GOT3 (cell line): ENCODE measurements at places on chromosomes 2 and 18.

GRCh38 chr2:39154944-39155343 is 34.1 kb upstream of the SOS1 start:
- no peak for DNase-seq

DNA sequence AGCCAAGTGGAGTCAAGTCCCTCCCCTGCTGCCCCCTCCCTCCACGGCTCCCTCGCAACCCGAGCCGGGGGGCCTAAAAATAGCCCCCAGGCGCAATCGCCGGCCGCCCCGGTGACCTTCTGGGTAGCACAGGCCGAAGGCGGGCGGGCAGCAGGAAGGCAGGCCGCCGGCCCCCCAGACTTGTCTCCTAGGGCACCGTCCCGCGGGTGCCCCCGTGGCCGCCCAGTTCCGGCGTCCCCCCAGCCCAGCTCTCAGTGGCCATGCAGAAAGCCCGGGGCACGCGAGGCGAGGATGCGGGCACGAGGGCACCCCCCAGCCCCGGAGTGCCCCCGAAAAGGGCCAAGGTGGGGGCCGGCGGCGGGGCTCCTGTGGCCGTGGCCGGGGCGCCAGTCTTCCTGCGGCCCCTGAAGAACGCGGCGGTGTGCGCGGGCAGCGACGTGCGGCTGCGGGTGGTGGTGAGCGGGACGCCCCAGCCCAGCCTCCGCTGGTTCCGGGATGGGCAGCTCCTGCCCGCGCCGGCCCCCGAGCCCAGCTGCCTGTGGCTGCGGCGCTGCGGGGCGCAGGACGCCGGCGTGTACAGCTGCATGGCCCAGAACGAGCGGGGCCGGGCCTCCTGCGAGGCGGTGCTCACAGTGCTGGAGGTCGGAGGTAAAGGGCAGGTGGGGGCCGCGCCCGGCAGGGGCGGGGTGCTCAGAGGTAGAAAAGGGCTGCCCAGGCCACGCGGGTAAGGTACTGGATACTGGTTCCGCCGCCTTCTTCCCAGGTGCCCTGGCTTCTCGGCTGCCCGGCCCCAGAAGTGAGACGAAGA is at the start of gene SPEG:
Gene SPEG, plus strand, starts transcription at position 126 of the 808 bp plus-strand sequence. Its CDS starts 135 bp downstream, at position 261.
- DNase-seq: no peak

- no peak for DNase-seq
Measured at GRCh38 chr18:22168360-22168921, 948 bp upstream of the GATA6 start.

DNA sequence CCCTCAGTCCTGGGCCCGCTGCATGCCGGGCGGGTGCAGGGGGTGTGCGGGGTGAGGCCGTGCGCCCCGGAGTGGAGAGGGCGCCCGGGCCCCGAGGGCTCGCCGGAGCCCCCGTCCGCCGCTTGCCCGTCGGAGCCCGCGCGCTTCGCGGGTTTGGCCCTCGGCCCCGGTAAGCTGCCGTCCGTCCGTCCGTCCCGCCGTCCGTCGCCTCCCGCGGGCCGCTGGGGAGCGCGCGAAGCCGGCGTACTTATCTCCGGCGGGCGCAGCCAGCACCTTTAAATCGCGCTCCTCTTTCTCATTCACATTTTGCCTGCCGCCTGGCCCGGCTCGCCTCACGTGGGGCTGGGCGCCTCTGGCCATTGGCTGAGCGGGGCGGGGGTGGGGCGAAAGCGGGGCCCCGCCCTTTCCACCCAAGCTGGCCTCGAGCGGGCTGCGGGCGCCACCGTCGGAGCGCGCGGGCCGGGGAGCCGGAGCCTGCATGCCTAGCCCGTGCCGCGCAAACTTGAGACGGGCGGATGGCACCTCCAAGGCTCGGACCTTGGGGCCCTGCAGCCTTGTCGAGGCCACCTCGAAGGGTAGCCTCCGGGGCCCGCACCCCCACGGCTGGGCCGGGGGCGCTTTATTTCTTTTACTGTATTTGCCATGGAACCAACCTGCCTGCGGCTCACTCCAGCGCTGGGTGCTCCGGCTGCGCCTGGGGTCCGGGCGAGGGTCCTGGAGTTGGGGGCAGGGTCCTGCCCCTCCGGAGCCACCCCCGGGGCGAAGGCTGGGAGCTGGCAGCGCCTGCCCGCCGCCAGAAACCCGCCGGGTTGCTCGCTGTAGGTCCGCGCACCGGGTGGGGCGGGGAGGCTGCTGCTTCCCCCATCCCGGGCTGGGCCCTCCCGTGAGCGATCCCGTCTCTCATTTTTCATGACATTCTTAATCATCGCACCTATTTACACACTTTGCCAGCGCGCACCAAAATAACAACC is at the start of gene GBX2:
Gene GBX2, minus strand, starts transcription at position 277 of the 971 bp plus-strand sequence. CDS start 415 bp downstream, outside the sequence.
- no peak for DNase-seq

DNA sequence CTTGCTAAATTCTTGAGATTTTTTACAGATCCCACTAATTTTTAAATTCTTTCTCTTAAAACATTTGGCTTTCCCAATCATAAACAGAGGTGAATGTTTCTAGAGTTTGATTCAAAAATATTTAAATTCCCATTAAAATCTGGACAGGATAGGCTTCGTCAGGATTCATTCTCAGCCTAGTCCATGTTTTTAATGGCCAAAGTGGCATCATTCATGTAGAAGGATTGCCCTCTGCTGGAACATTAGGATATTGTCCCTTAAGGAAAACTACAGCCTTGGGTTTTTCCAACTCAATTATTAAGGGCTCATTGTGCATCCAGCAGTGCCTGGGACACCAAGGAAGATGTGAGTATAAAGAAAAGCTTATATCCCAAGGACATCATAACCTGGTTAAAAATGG is 71.7 kb downstream of the TPGS2 start:
- DNase-seq: no peak

DNA sequence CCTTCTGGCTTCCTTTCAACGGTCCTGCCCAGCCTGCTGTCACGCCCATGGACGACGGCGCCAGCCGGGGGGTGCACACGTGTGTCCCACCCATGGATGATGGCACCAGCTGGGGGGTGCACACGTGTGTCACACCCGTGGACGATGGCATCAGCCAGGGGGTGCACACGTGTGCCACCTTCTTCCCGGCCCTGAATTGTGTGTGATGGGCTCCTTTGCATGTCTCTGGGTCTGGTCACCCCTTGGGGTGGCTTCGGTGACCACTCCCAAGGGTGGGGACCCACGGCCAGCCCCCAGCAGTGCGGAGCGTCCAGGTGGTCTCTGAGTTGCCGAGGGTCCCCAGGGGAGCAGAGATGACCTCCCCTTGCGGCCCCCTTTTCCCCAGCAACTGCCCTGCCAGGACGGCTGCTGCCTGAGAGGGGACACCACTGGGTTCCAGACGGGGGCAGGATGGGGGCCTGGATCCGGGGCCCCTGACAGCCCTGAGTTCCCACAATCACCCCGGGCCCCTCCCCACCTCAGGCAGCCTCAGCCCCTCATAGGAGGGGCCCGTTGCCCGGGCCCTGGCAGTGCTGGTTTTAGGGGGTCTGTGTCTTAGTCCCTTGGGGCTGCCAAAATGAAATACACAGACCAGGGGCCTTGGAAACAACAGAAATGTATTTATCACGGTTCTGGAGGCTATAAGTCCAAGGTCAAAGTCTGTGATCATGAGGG is 9.4 kb downstream of the NEU4 start:
- no peak for DNase-seq

DNA sequence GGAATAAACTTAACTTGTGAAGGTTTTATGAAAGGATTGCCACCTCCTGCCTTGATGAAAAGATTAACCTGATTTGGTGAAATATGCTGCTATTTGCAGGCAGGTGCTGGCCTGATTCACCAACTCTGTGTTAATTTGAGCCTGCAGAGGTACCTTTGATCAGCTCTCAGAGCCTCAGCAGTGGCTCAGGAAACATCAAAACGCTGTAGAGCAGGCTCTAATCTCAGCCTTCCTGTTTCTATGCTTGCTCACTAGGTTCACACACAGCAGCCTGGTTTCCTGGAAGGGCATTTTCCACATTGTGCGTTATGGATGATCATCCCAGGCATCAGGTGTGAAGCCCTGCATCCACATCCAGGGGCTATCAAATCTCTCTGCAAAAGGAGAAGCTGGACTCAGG is 16.9 kb downstream of the TGIF1 start:
- no peak for DNase-seq

DNA sequence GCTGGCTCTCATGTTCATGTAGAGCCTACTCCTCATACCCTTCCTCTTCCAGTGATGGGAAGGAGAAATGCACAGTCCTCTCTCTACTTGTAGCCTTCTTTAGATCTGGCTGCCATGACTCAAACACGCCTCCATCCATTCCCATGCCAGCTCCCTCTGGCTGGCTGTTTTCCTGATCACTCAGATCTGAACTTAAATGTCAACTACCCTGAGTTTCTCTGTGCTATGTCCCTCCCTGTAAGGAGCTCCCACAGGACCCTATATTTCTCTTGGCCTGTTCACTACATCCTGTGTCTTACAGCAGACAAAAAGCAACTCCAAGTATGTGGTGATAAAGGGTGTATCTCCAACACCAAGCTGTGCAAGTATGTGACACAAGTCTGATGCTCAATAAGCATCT is 152.4 kb downstream of the TCF4 start:
- DNase-seq: no peak

DNA sequence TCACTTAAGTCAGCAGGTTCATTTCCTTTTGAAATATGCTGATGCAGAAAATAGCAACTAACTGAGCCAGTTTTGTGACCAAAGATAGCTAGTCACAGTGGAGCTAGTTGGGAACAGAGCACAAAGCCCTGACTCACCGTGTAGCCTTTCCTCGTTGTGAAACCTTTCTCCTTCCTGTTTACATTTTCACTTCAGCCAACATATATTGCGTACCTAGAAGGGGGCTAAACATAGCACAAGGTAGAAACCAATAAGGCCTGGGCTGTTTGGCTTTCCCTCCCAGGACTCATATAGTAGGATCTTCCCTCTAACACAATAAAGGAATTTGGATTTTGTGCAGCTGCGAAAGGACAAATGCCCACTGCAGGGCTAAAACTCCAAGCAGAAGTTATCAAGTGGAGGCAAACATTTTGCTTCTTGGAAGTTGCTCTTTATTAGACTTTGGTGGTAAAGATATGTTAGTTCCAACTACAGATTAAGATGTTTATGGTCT is 24.5 kb upstream of the LPIN2 start:
- no peak for DNase-seq

GRCh38 chr18:657311-658000 is at the start of gene TYMS:
TSS of gene TYMS (plus strand) at chr18:657653. CDS start at chr18:657743, 90 bp downstream.
- peak; percentile 20 for DNase-seq

DNA sequence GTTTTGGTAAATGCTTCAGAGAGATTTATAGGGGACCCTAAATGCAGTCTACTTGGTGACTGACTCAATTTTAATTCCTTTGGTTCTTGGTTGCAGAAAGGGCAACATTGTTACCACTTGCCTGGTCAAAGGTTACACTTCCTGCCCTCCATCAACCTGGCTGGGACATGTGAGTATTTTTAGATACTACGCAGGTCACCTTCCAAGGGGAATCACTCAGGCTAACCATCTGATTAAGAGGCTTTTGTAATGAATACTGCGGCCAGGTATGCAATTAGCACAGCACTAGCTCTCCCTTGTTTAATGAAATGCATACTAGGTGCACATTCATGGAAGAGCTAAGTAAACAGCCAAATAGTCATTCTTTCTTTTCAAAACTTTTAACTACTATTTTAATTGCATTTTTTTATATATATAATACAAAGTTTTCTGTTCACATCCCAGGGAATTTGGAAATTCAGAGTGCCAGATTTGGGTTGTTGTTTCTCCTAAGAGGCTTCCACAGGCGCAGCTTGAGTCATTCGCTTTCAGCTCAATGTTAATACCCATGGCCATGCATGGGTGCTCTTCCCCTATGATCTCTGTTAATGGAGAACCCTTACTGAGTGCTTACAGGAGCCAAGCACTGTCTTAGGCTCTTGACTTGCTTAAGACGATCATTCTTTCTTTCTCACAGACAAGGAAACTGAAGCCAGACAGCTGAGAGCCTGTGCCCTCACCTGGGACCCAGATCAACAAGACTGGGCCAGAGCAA is 152.2 kb downstream of the MTX2 start:
- no peak for DNase-seq

DNA sequence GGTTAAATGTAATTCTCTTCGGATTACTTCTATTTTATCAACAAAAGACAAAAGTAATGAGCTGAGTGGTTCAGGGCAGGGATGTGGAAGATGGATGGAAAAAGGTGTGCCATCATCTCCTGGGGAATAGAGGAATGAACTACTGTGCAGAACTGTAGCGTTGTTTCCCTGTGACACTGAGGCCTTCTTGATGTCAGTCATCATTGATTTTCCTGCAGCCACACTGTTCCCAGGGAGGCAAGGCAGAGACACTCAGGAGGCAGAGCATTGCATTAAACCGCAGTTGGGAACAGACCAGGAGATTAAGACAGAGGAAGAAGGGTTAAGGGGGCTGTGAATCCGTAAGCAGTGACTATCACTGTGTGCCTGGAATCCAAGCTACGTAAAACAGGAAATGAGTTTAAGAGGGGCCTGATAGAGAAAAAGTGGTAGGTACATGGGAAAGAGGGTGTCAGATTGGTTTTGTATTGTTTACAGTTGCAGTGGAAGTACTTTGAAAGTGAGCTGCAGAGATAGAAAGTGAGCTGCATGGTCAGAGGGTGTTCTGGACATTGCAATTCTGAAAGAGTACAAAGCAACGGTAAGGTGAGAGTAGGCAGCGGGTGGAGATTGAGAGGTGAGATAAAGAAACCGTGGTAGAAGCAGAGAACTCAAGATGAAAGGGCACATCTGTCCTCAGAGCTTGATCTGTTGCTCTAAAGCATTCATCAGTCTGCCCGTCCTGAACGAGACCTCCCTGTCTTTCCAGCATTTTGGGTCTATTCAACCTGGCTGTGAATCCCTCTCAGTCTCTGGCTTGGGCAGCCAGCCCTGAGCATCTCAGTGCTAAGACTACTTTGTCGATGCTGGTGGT is 793.4 kb upstream of the CELF4 start:
- DNase-seq: no peak

GRCh38 chr2:129801575-129801974 is 177.9 kb upstream of the RAB6C start:
- DNase-seq: no peak

DNA sequence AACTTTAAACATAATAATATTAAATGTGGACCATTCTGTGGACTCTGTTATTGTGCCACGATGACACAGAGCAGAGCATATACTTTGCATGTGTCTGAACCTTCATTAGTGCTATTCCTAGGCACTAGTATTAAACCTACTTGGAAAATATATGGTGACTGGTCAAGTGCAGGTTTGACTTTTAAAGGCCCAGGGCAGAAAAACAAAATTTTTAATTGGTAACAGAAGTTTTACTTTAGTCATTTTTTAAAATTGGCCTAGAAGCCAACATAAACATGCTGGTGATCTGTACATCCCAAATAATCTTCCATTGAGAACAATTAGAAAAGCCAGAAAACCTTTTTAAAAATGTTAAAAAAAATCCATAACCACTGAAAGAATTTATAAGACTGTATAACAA is 16.6 kb downstream of the LDAH start:
- no peak for DNase-seq

DNA sequence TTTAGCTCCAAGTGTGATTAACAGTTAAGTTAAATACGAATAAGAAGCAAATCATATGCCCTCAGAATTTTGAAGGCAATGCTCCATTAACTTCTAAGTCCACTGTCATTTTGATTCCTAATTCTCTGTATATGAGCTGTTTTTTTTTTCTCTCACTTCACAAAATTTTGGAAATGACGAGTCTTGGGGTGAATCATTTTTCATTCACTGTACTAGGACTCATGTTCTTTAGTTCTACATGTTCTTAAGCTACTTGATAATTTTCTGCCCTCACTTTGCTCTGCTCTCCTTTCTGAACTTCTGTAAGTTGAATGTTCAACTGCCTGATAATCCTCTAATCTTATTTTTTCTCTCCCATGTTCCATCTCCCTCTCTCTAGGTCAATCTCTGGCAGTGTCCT is 141.0 kb downstream of the THADA start:
- DNase-seq: no peak
